Panc1 (cell line): ENCODE measurements at places on chromosomes 12 and 14. TPM values are rescaled to one million over a fixed set of nuclear protein-coding genes. Genes with fewer than 3 reads are reported as not detected.

DNA sequence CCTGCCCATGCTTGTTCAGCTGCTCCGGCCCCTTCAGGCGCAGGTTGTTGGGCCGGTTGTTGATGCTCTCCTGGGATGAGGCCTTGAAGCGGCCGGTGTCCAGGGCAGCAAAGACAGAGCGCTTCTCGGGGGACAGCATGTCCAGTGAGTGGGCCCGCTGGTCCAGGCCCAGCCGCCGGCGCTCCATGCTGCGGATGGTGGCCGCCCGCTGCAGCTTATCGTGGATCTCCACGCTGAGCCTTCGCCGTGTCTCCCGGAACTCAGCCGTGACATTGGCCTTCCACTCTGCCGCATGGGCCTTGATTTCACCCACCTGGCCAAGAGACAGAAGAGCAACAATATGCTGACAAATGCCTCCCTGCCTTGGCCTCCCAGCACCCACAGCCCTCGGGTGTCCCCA lies 137.2 kb downstream of the KCNK10 start:
- DNase-seq, result no peak

GRCh38 chr12:58504143-58504938 lies 416.0 kb downstream of the LRIG3 start:
- DNase-seq, result no peak

GRCh38 chr12:132071830-132072384 lies 72.2 kb downstream of the DDX51 start:
- DNase-seq, result no peak

DNA sequence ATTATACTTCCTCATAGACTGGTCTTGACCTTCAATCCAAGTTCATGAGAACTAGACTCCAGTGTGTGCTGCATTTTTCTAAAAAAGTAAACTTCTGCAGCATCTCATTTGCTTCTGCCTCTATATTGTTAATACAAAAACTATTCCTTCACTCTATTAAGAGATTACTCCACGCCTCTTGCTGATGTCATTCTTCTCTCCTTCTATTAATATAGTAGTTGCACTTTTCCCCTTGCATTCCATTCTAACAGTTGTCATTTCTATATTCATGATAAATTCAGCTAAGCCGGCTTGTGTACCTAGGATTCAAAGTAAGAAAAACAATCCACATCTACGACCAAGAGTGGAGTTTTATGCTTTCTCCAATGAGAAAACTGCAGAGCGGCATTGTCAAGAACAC lies 480.4 kb upstream of the NOVA1 start:
- DNase-seq, result no peak

GRCh38 chr12:69880571-69880970 lies 55.5 kb downstream of the MYRFL start:
- DNase-seq, result no peak

DNA sequence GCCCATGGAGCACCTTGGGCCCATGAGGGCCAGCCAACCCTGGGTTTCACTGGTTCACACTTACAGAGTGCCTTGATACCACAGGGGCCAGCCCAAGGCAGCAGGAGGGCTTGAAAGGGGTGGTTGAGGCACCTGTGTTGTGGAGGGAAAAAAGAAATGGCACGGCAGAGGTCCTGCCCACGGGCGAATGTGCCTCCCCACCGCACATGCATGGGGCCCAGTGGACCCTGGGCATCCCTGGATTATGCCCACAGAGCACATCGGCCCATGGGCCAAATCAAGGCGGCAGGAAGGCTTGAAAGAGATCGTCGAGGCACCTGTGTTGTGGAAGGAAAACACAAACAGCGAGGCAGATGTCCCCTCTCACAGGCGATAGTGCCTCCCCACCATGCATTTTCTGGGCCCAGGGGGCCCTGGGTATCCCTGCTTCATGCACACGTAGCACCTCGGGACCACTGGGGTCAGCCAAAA lies 378.1 kb downstream of the ALG10 start:
- DNase-seq, result no peak

DNA sequence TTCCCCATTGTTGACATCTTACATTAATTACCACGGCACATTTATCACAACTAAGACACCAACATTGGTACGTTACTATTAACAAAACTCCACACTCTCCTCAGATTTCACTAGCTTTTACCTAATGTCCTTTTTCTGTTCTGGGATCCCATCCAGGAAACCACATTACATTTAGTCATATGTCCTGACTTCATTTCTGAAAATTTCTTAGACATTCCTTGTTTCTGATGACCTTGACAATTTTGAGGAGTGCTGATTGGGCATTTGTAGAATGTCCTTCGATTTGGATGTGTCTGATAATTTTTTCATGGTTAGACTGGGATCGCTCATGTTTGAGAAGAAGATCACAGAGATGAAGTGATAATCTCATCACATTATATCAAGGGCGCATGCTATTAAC lies 34.6 kb upstream of the ACSM4 start:
- no peak for DNase-seq

GRCh38 chr14:102215576-102216250 lies 76.0 kb downstream of the WDR20 start:
- DNase-seq, result no peak

- no peak for DNase-seq
These were observed 27.5 kb downstream of the RMST start for GRCh38 chr12:97490141-97490540.

- no peak for DNase-seq
These were observed 129.4 kb downstream of the NPAS3 start for GRCh38 chr14:33068040-33068439.

GRCh38 chr14:62889364-62889763 lies 155.9 kb downstream of the KCNH5 start:
- no peak for DNase-seq

- DNase-seq, result no peak
These were observed 222.2 kb upstream of the RGS6 start for GRCh38 chr14:71709987-71710386.

DNA sequence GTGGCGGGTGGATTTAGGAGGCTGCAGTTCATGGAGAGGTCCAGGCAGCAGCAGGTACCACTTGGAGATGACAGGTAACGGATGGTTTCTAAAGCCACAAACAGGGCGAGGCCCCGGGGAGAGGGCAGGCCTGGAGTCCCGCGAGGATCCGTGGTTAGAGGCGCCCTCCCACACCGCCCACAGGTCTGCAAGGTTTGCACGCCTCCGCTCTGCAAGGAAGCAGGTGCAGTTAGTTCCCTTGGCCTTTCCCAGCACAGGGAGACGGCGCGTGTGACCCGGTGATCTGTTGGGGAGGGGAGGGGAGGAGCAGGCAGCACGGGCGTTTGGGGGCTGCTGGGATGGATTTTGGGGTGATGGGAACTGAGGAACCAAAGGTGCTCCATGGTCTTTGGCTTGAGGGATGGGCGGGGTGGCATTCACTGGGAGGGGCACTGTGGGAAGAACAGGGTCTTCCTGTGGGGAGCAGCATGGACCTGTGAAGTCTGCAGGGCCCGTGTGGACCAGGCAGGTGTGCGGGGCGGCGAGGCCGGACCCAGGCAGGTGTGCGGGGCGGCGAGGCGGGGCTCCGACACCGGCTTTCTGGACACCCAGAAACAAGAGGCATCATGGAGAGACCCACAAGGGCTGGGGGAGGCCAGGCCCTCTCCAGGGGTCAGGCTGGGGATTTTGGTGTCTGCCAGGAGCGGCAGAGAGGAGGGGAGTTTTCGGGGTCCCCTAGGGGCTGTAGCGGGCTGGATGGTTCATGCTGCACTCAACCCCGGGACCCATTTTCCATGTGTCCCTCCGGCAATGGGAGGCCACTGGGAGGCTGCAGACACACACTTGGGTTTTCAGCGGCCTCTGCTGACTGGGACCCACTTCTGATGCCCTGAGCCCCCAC lies 29.1 kb downstream of the NOC4L start:
- no peak for DNase-seq

DNA sequence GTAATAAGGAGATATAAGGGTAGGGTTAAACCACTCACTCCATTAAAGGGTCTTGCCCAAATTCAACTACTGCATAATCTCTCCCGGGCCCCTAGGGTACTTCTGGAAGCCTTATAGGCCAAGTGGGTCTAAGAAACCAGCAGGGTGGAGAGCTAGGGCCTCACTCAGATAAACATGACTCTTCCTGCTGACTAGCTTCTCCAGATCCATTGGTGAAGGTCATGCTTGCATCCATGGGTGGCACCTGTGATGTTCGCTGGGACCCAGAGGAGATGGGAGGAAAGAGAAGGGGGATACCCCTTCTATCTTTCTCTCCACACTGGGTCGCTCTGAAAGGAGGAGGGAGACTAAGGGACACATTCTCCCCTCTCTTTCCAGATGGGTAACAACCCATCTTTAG lies 36.1 kb upstream of the HIGD1C start:
- no peak for DNase-seq

DNA sequence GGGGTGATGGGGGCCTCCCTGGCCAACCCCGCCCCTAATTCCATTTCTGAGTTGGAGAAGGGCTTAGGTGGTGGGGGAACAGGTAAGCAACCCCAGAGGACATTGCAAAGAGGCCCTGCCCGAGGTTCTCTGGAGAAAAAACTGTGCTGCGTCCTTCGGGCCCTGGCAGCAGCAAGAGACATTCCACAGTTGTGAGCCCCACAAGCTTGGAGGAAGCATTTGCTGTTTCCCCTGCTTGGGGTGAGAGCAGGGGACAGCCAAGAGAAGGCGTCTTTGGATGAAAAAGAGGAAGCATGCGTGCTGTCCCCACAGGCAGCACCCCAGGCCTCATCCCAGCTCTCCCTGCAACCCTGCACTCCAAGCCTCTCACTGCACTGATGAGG lies 1.3 kb downstream of the BDKRB2 start:
- no peak for DNase-seq

GRCh38 chr12:57009949-57010626 lies 3.7 kb upstream of the ZBTB39 start:
- DNase-seq, result no peak

OAS2 gene
- 2.7 TPM for total RNA-seq
